ENCODE measurements at places on chromosomes 6 and 20.
A peak's percentile ranks its signal among the peaks of the same experiment; 100 is the strongest.

GRCh38 chr20:25249198-25249931 lies 1.5 kb downstream of the PYGB start:
- no peak for DNase-seq

DNA sequence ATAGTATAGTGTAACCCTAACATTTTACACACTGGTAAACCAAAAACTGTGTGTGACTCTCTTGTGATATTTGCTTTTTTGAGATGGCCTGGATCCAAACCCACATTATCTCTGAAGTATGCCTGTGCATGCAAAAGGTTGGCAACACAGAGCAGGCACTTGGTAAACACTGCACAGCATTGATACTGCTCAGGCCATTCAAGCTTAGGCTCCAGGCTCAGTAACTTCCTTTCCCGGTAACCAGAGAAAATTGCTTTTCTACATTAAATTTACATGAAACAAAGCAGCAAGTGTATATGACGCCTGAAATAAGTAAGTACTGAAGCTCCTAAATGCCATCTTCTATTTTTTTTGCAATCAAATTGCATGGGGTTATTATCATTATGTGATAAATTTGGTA lies 205.7 kb downstream of the EPM2A start:
- DNase-seq: no peak

- DNase-seq: peak; percentile 33
Measured at GRCh38 chr6:150517175-150517574, 82.5 kb upstream of the PLEKHG1 start.

DNA sequence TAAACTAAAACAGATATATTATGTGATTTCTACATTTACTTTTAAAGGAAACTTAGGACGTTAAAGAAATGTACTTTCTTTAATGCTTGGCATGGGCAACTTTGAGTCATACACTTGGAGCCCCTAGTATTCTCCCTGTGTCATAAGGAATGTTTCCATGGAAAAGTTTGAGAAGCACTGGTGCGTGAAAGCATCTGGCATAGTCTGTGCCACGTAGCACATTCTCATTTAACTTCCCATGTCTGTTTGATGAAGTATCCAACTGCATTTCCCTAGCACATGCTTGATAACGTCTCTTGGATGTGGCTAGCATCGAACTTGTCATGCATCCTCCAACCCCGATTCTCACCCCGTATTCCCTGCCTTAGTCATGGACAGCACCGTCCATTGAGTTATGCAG lies 172.0 kb downstream of the TBC1D7 start:
- no peak for DNase-seq

DNA sequence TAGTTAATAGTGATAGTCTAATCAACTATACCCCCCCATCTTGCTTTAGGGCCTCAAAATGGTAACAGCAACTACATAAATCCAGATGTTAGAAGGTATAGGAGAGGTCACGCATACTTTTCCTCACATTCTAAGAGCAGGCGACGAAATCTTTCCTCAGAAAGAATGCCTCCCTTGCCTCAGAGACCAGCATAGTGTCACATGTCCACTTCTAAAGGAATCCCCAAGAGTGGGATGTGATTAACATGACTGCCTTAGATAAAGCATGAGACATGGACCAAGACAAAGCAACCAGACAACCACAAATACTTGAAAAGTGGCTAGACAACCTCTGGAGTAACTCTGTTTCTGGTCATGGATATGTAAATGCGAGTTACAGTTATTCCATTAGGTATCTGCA lies 710.7 kb downstream of the EYS start:
- DNase-seq: no peak

- no peak for DNase-seq
Measured at GRCh38 chr20:43032459-43032858, 157.2 kb downstream of the PTPRT start.

DNA sequence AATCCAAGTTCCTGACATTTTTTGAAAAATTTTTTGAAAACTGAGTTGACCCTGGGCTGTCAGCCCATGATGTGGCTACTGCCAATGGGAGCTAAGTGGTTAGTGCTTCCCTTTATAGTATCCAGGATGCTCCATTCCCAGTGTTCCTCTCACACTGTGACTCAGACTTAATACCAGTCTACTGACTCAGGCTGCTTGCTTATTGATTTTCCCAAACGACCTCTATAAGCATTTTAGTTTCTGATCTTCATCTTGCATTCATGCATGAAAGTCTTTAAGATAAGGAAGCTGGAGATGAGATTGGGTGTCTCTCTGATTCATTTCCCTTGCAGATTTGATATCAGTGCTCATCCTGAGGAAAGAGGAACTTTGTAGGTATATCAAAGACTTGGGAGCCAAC lies 560.0 kb downstream of the TBC1D32 start:
- peak; percentile 47 for DNase-seq

GRCh38 chr6:117188627-117189201 lies 76.6 kb upstream of the VGLL2 start:
- DNase-seq: no peak

GRCh38 chr6:129871221-129871620 lies 10.1 kb upstream of the TMEM244 start:
- no peak for DNase-seq

GRCh38 chr6:144219056-144219685 lies 66.0 kb upstream of the UTRN start:
- DNase-seq: peak; percentile 62

DNA sequence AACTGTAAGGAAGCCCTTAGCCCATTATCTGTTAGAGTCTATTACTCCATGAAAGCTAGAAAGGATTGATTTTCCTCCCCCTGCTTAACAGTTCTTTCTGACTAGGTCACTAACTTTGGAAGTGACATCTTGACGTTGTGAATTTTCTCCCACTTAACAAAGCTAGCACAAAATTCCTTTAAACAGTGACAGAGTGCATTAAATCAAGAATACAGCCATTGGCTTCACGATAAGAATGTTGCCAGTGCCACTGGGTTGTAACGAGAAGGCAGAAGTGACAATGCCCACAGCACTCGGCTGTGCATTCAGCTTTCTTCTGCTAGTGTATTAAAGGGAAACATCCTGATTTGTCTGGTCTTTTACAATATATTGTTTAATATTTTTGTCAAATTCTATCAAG lies 182.7 kb upstream of the DTNBP1 start:
- no peak for DNase-seq

DNA sequence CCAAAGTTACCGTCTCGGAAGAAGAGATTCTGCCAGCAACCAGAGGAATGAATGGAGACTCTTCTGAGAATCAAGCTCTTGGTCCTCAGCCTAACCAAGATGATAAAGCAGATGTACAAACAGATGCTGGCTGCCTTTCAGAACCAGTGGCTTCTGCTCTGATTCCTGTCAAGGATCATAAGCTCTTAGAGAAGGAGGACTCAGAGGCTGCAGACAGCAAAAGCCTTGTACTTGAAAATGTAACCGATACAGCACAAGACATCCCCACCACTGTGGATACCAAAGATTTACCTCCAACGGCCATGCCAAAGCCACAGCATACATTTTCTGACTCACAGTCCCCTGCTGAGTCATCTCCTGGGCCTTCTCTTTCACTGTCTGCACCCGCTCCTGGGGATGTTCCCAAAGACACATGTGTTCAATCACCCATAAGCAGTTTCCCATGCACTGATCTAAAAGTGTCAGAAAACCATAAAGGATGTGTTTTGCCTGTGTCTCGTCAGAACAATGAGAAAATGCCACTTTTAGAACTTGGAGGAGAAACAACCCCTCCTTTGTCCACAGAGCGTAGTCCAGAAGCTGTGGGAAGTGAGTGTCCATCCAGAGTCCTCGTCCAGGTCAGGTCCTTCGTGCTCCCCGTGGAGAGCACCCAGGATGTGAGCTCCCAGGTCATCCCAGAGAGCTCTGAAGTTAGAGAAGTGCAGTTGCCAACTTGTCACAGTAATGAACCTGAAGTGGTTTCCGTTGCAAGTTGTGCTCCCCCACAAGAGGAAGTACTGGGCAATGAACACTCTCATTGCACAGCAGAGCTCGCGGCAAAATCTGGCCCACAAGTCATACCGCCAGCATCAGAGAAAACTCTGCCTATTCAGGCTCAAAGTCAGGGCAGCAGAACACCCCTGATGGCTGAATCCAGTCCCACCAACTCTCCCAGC lies 109.6 kb downstream of the RTN4IP1 start:
- peak; percentile 98 for DNase-seq

DNA sequence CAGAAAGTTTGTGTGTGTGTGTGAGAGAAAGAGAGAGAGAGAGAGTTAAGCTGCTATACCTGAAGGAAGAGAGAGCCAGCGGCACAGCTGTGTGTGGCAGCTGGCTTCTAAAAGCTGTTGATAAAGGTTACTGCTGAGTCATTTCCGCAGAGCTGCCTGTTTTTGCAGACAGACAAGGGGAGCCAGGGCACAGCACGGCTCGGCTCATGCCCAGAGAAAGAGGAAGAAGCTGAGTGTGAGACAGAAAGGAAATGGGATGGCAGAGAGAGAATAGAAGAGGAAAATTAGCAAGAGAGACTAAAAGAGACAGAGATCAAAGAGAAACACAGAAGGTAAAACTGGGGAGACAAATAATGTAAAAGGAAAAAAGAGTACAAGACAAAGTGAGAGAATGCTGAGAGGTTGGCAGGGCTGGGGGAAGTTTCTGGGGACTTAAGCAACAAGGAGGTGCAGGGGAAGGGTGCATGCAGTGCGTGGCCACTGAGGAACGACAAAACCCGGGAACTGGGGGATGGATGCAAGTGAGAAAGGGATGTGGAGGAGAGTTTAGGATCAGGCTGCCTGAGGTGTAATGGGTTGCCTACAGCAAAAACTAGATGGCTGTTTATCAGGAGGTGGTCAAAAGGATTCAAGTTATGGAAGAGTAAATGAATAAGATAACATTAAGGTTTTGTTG lies 22.7 kb downstream of the HLA-A start:
- DNase-seq: peak; percentile 80

- DNase-seq: no peak
Measured at GRCh38 chr20:9210356-9210755, 141.5 kb downstream of the PLCB4 start.

DNA sequence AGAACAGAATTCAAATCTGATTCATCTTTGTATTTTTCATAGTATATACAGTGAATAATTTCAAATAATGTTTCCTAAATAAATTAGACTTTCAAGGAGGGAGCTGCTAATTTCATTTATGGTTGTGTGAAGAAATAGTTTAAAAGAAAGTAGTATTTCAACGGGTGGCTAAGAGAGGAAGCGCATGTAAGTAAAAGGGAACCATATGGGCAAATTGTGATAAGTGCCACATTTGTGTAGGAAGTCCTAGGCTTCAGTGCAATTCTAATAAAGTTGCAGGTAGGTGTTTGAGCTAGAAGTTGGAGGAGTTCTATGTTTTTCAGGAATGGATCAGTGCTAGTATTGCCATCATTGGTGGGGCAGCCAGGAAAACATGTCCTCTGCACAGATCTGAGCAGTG lies 178.8 kb upstream of the PRDM1 start:
- no peak for DNase-seq

DNA sequence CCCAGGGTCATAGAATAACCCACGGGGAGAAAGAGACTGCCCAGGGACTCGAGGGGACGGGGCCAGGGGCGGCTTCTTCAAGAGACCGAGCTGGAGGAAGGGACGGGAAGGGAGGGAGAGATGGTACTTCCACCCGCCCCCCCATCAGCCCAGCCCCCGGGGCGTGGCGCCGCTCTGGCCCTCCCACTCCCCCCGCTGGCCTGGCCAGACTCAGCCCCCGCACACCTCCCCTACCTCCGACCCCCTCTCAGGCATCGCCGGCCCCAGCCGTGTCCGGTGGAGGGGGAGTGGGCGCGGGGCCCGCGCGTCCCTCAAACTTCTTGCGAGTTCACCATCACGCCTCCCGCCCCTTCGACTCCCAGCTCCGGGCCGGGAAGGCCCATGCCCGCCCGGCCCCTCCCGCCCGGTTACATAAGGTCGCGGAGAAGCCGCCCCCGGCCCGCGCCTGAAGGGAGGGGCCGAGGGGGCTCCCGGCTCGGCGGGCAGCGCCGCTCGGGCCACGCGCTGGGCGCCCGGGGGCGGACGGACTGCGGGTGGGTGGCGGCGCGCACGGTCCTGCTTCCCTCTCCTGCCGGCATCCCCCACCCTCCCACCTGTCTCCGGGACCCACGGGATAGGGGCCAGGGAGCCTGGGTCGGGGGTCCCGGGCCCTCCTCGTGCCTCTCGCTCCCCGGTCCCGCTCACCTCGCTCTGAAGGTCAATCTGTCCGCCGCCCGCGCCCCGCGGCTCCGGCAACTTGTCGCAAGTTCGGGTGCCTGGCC lies 562 bp downstream of the TFEB start:
- DNase-seq: peak; percentile 70

GRCh38 chr20:17304774-17305173 lies 77.9 kb downstream of the PCSK2 start:
- DNase-seq: no peak

DNA sequence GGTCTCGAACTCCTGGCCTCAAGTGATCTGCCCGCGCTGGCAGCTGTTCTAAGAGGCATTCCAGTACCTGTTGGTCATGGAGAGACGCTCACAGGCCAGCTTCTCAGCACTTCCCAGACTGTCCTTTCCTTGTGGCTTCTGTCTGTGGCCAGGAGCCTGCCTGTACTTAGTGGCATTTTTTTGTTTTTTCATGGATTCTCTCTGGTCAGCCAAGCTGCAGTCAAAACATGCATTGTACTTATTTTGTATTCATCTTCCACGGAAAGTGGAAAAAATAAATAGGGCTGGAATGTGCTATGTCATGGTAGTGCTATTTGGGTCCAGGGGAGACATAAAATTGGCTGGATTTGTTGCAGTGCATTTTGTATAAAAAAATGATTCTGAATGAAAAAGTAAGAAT lies 29.1 kb downstream of the ZDHHC14 start:
- DNase-seq: peak; percentile 46

DNA sequence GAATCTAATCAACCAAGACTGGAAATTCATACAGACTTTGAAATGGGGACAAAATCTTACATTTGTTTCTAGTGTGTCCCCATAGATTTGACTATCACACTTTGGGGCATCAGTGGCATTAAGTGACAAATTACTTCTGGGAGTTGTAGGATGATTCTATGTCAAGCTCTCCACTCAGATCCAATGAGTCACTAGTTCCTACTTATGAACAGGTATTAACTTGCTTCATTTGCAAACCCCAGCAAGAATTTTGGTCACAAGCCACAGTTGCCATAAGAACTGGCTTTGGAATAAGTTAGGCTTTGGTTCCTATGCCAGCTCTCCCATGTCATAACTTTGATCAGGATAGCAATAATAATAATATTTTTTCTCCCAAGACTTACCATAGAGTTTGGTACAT lies 77.6 kb upstream of the PTPRK start:
- no peak for DNase-seq

- no peak for DNase-seq
Measured at GRCh38 chr6:169938731-169939130, 187.3 kb downstream of the ERMARD start.

DNA sequence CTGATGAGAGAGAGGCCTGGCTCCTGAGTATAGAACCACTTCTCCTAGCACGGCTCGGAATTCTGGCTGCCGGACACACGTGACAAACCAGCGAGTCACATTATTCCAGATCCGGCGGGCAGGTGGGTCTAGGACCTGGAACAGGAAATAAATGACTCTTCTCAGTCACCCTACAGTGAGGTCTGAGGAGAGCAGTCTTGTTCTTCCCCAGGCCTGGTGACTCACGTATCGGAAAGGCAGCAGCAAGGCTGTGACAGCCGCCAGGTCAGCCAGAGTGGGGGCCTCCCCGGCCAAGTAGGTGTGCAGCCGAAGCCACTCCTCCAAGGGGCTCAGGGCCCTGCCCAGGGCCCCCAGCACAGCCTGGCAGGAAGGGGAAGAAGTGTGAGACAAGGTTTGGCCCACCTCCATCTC lies 2.8 kb downstream of the VARS1 start:
- no peak for DNase-seq
